ENCODE measurements at places on chromosomes 5 and 9.
A peak's percentile ranks its signal among the peaks of the same experiment; 100 is the strongest.

DNA sequence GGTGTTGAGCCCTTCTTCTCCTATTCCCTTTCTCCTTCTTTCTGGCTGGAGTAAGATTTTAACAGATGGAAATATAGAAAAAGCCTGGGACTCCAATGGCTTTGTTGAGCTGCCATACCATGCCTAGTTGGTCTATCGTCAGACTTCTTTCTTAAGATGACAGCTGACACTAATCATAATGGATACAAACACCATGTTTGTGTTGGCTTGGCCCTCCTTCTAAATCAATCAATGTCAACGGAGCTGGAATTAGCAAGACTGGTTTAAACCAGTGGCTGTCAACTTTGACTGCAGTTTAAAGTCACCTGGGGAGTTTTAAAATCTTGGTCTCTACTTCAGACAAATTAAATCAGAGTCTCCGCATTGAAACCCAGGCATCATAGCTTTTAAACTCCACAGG lies 264.5 kb upstream of the PRR16 start:
- DNase-seq: no peak

GRCh38 chr5:169910393-169910792 lies 69.9 kb downstream of the INSYN2B start:
- DNase-seq: no peak

DNA sequence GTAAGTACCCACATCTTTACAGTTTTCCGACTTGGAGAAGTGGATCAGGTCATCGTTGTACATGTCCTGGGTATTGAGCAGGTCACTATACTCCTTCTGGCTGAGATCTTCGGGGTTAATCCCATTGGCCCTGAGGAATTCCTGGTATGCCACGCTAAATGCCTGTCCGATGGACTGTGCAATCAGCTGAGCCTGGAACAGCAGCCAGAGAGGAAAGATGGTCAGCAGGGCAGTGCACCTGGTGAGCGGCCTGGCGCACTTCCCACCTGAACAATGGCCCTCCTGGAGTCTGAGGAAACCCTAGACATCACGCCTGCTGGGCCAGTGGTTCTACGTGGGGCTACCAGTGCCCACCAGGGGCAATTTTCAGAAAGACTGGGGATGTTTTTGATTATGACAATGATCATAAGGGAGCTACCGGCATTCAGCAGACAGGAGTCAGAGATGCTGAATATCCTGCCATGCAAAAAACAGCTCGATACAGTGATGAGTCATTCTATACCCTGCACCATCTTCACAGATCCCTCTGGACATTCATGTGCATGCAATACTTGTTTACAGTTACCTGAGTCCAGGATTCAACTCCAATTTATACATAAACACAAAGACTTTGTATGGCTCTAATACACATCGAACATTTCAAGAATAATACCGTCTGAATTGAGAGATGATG lies 127.2 kb downstream of the ENTREP1 start:
- DNase-seq: no peak

- DNase-seq: no peak
Observed at GRCh38 chr9:16405421-16405820, 465.0 kb downstream of the BNC2 start.

GRCh38 chr5:42948961-42949347 lies 91.2 kb downstream of the ANXA2R start:
- DNase-seq: peak; percentile 52

DNA sequence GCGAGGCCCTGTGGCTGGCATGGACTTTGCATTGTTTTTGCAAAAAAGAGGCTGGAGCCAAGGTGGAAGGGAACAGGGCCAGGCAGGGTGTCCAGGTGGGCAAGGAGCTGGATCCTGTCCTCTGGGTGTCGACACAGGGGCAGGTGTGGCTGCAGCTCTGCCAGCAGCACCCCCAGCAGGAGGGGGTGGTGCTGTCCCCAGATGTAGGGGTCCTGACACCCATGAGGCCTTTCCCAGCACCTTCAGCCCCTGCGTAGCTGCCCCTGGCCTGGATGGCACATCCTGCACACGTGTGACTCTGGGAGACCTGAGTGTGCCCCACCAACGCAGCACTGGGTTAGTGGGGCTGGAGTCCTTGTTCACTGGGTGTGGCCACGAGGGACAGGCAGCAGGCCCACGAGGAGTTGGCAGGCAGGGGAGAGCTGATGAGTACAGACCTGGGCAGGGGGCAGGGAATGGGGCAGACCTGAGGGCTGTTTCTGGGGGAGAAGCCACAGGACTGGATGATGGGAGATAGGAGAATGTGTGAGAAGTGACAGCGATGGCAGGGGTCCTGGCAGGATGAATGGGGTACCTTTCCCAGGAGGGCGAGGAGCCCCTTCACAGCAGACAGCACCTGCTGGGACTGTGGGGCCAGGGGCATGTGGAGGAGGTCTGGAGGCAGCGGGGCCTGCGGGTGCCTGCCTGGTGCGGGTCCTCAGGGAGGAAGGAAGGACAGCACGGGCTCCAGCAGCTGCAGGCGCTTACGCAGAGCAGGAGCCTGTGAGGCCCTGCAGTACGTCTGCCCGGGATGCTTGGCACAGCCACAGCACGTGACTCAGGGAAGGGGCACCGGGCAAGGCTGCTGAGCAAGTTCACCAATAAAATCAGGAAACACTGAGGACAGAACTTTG lies 3.6 kb upstream of the RASGEF1C start:
- no peak for DNase-seq

- no peak for DNase-seq
Observed at GRCh38 chr5:77635917-77636640, 2.4 kb downstream of the OTP start.

- no peak for DNase-seq
Observed at GRCh38 chr9:16959391-16959790, 88.9 kb upstream of the BNC2 start.

GRCh38 chr9:101738566-101739183 lies at the start of gene GRIN3A:
GRIN3A (minus strand) TSS chr9:101738647; CDS start chr9:101737979, 668 bp downstream.
- peak; percentile 2 for DNase-seq

DNA sequence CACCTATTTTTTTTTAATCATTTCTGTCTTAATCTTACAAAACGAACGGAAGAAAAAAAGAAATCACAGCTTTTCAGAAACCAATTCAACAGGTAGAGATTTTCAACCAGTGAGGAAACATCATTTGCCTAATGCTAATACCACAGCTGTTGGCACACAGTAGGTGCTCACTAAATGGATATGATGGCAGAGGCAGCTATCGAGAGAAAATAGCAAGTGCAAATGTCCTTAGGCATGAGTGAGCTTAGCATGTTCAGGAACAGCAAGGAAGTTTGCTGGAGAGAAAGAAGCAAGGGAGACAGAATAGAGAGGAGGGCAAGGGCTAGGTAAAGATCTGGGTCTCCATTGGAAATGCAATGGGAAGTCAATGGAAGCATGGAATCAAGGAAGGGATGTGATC lies 49.2 kb downstream of the CEMIP2 start:
- DNase-seq: no peak

- DNase-seq: no peak
Observed at GRCh38 chr5:36701085-36701698, 94.8 kb downstream of the SLC1A3 start.

GRCh38 chr5:56574778-56575177 lies 240.6 kb upstream of the MAP3K1 start:
- no peak for DNase-seq

DNA sequence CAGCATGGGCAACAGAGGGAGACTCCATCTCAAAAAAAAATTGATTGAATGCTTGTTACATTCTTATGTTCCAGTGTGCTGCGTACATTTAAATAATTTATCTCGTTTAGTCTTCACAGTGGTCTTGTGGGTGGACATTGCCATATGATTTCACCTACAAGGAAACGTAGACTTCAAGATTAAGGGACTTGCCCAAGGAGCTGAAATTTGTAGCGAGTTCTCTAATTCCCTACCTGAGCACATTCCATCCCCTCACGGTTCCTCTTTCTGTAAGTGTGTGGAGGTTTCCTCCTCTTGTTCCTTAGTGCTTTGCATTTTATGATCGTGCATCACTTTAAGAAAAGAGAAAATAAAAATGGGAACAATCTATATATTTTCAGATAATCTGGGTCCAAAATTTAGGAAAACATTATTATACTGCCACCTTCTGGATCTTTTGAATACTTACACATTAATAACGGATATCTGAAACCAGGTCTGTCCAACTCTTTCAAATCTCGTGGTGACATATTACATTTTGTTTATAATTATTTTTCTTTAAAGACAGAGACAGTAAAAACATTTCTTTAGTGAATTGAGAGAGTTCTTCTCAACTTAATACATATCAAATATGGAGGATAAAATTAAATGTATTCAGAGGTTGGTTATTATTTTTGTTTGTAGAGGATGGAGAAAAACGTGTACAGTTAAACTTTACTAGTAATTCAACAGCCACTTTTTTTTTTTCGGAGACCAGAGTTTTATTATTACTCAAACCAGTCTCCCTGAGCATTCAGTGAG lies 29.9 kb upstream of the C7 start:
- DNase-seq: no peak

- DNase-seq: peak; percentile 57
Observed at GRCh38 chr9:128689293-128689774, 312 bp downstream of the SET start.

DNA sequence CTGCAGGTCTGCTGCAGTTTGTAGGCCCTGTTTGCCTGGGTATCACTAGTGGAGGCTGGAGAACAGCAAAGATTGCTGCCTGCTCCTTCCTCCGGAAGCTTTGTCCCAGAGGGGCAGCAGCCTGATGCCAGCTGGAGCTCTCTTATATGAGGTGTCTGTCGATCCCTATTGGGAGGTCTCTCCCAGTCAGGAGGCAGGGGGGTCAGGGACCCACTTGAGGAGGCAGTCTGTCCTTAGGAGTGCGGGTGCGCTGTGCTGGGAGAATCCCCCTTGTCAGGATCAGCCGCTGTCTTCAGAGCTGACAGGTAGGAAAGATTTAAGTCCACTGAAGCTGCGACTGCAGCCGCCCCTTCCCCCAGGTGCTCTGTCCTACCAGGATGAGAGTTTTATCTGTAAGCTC lies 64.9 kb downstream of the CCDC171 start:
- no peak for DNase-seq

GRCh38 chr5:38728029-38728428 lies 117.8 kb upstream of the OSMR start:
- no peak for DNase-seq

- no peak for DNase-seq
Observed at GRCh38 chr9:90956026-90956810, 154.6 kb downstream of the SYK start.

Measured in activated CD8-positive, alpha-beta T cell treated with anti-CD3 and anti-CD28 coated beads for 36 hours (primary cell).